ENCODE measurements at places on chromosomes 16 and 17.
A peak's percentile ranks its signal among the peaks of the same experiment; 100 is the strongest.

DNA sequence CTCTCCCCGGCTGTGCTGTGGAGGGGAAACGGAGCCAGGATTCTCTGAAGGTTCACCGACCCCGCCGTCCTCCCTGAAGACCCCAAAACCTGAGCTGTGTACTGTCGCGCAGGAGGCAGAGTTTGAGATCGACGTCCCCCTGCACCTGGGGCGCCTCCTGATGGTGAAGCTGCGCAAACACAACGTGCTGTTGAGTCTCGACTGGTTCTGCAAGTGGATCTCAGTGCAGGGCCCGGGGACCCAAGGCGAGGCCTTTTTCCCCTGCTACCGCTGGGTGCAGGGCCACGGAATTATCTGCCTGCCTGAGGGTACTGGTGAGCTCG is 62.6 kb upstream of the TEKT1 start:
- DNase-seq = peak; percentile 46

DNA sequence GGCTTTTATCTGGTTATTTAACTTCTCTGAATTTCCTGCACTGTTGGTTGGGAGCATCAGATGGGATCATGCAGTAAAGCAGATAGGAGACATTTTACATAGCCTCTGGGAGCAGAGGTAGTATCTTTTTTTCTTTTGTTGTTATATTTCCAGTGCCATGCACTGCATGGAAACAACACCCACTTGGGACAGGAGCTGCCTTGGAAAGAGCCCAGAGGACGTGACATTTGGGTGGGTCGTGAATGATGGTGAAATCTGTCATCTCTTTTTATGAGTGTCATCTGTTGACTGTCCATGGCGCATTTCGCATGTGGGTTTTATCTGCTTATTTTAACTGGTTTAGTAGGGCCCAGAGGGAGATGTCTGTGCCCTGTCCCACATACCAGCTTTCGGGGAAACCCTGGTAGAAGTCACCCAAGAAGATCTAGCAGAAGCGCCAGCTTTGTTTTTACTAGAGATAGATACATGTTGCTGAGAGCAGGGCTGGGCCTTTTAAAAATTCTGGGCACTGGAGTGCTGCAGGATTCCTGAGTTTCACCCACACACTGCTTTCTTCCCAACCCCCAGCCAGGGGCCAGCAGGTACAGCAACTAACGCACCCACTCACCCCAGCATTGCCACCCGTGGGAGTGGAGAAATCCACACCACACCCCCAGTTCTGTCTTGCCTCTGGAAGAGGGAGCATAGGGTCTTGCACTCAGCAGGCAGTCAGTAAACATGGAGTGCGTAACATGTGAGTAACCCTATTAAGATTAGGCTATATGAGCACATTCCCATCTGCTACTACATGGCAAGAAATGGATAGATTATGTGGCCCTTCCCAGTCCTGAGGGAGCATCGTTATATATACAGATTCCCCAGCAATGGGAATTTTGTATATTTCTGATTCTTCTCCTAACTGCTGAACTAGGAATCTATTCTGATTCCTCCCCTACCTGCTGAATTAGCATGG is 8.4 kb upstream of the TERF2 start:
- no peak for DNase-seq

GRCh38 chr16:74501484-74502478 is 80.5 kb upstream of the CLEC18B start:
- DNase-seq = no peak

GRCh38 chr17:13813347-13814240 is 211.9 kb upstream of the HS3ST3A1 start:
- no peak for DNase-seq

DNA sequence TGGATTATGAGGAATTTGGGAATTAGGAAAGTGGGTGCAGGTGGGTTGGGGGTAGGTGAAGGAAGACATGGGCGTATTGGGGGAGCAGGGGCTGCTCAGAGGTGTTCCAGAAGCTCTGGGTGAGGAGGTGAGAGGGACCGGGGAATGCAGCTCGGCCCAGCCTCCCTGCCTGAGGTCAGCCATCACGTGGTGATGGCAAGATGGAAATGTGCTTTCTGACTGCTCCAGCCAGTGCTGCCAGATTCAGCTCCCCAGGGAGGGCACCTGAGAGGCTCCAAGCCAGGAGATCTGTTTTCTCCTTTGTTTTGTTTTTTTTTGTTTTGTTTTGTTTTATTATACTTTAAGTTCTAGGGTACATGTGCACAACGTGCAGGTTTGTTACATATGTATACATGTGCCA is 35.2 kb upstream of the STH start:
- no peak for DNase-seq

DNA sequence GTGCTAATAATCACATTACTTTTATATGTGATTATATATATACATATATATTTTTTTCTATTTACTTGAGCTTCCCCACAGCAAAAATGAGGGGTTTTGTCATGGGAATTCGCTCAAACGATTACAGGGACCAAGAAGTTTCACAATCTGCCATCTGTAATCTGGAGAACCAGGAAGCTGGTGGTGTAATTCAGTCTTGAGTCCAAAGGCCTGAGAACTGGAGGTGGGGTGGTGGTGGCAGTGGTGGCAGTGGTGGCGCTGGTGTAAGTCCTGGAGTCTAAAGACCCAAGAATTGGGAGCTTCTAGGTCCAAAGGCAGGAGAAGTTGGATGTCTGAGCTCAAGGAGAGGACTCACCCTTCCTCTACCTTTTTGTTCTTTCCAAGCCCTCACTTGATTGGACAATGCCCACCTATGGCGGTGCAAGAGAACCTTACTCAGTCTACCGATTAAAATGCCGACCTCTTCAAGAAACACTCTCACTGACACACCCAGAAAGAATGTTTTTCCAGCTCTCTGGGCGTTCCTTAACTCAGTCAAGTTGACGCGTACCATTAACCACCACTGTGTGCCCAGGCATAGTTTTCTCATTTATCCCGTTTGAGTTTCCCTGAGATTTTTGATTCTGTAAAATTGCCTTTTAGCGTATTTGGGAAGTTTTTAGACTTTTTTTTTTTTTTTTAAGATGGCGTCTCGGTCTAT is 31.9 kb downstream of the POLR2A start:
- no peak for DNase-seq

GRCh38 chr16:62036101-62036801 is at the start of gene CDH8:
CDH8 (minus strand) TSS chr16:62036438; CDS start chr16:62021403, 15,035 bp downstream.
- peak; percentile 55 for DNase-seq

DNA sequence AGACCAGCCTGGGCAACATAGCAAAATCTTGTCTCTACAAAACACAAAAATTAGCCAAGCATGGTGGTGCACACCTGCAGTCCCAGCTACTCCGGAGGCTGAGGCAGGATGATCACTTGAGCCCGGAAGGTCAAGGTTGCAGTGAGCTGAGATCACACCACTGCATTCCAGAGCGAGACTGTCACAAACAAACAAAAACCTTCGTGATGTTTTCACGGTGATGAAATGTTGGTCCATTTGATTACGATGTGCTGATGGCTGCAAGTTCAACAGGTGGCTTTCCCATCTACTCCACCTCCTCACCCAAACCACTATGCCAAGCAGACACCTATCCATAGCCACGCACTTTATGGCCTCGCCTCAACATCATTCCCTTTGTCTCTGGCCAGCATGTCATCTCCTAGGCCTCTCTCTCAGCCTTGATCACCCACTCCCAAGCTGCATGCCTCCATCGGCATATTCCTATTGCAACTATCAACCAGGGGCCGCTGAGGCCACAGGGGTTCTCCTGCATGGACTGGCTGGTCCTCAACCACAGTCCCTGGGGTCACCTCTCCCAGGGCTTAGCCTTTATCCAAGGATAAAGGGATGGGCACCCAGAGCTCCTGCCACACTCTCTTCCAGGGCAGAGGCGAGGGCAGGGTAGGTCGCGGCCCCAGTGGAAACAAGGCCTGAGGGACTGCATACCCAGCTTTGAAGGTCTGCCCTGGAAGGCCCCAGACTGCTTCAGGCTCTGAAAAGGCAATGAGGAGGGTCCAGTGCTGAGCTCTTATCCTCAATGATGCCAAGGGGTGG is 17.1 kb upstream of the ALOX15B start:
- DNase-seq = no peak

GRCh38 chr16:28167730-28168129 is 44.0 kb downstream of the XPO6 start:
- no peak for DNase-seq

DNA sequence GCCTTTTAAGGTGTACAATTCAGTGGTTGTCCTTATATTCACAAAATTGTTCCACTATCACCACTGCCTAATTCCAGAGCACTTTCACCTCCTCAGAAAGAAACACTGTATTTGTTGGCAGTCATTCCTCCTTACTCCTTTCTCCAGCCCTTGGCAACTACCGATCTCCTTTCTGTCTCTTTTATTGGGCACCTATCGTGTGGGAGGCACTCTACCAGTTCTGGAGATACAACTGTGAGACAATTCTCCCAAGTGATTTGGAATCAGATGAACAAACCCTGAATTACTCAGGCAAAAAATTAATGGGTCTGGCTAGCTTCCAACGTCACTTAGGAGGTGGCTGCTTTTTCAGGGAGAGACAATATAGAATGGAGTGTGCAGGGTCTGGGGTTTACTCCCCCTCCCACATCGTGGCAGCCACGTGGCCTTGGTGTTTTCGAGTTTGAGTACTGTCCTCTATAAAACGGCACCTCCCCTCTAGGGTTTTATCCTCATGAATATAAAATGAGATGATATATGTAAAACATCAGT is 63.9 kb downstream of the SHISA9 start:
- no peak for DNase-seq

GRCh38 chr16:12255473-12255872 is 278.9 kb downstream of the SNX29 start:
- DNase-seq = no peak

DNA sequence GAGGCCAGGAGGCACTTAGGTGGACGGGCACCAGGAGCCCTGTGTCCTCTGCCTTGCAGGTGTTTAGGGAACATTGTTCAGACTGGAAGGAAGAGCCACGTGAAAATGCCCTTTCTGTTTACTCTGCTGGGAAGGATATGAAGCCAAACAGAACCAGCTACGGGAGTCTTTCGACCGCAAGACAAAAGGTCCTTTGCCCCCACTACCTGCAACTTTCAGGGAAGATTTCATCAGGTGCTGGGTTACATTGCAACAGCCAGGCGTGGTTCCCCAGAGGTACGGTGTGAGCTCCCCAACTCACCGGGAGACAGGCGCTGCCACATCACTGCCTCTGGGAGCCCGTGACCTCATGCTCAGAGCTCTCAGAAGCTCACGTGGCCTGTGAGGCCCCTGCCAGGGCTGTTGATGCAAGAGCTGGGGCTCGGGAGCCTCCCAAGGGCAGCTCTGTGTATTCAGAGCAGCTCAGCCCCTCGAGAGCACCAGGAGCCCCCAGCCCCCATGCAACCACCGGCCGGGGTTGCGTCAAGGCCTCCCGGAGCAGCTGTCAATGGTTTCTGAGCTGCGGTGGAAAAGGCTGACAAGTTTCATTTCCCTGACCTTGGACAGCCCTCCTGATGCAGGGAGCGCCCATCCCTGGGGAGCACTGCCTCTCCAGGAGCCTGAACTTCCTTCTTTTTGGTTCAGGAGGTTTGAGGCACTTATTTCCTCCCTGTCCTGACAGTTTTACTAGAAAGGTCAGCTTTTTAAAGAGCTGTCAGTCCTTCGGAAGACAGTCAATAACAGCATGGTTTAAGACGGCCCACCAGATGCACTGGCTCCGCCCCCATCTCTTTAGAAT is 42.1 kb downstream of the TBC1D16 start:
- peak; percentile 92 for DNase-seq

GRCh38 chr16:85615014-85615851 is 2.1 kb downstream of the GSE1 start:
- no peak for DNase-seq

GRCh38 chr16:85603203-85603755 is 9.8 kb upstream of the GSE1 start:
- DNase-seq = no peak

- DNase-seq = no peak
Observed at GRCh38 chr16:74094514-74094913, 202.1 kb upstream of the PSMD7 start.

DNA sequence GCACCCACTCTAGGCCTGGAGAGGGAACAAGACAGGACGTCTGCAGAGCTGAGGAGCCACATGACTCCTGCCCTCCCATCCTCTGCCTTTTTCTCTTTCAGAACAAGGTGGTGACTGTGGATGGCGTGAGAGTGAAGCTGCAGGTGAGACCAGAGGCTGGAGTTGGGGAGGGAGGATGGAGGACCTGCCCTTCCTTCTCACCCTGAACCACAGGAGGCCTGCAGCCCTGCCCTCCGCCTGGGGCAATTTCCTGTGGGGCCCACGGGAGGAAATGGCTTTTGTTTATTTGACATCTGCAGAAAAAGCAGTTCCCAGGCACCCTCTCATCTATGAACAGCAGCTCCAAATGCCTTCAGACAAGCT is 5.1 kb downstream of the RAB37 start:
- no peak for DNase-seq

- DNase-seq = no peak
Observed at GRCh38 chr17:44375196-44376017, 11.8 kb upstream of the FAM171A2 start.

GRCh38 chr17:15262291-15263205 is 2.6 kb downstream of the PMP22 start:
- DNase-seq = peak; percentile 95

GRCh38 chr17:63425483-63425882 is 20.6 kb downstream of the CYB561 start:
- peak; percentile 87 for DNase-seq

- DNase-seq = no peak
Observed at GRCh38 chr16:2089706-2090480, 42.1 kb downstream of the TSC2 start.

DNA sequence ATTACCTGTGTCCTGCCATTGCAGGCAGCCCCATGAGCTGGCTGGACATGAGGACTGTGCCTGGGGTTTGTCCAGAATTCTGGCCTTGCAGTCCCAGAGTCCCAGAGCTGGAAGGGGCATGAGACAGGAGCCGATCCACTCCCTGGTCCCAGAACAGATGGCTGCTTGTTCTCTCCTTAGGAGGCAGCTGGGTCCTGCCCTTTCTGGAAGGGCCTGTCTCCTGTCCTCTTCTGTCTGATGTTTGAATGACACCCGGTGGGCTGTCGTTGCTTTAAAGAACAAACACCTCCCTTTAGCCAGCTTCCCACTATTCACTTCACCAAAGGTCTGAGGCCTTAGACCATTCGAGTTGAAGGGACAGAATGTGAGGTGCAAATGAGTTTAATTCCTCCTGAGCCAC is 63.8 kb downstream of the RAP1GAP2 start:
- no peak for DNase-seq

DNA sequence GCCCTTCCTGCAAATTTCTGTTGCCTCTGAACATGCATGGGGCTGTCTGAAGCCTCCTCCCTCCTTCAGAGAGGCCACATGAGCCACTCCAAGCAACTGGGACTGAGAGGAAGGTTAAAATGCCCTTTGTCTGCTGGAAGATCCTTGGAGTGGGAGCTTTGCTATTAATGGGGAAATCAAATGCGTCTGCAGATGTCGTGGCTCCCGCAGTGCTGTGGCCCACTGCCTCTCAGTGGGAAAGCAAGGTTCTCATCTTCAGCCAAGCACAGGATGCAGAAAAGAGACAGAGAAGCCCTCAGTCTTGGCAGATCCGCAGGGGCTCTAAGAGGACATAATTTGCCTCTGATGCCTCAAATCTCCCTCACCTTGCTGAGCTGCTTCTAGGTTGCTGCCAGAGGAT is 34.8 kb downstream of the PEMT start:
- DNase-seq = no peak

- peak; percentile 81 for DNase-seq
Observed at GRCh38 chr17:27407916-27408864, 48.1 kb upstream of the KSR1 start.

All from AG20443 (cell line).